Stimulated activated CD8-positive, alpha-beta memory T cell treated with anti-CD3 and anti-CD28 coated beads, Interleukin-7, amount 100 ng/mL, for 48 hours (primary cell): ENCODE measurements at places on chromosomes 1 and 21.

DNA sequence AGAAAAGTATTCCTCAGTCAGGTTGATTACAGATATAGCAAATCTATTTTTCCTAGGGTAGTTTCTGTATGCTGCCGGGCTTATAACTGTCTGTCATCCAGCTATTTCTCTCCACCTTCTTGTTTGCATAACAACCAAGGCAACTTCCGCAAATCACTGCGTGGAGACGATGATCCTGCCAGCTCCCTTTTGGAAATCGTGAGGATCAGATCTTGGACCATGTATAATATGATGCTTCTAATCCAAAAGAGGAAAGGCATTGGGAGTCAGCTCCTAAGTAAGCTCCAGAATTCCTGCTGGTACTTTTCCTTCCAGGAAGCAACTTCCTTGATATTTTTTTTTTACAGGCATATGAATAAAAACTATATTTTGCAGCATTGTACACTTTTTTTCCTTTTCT lies 445 bp upstream of the RGS4 start:
- DNase-seq, result no peak

GRCh38 chr1:101360506-101360905 lies 123.7 kb downstream of the S1PR1 start:
- no peak for DNase-seq

- peak; percentile 14 for DNase-seq
Measured at GRCh38 chr1:36384542-36385409, 948 bp downstream of the STK40 start.

- no peak for DNase-seq
Measured at GRCh38 chr1:47334765-47335435, 1.3 kb downstream of the CMPK1 start.

GRCh38 chr21:46207920-46208591 lies 20.5 kb downstream of the LSS start:
- no peak for DNase-seq

DNA sequence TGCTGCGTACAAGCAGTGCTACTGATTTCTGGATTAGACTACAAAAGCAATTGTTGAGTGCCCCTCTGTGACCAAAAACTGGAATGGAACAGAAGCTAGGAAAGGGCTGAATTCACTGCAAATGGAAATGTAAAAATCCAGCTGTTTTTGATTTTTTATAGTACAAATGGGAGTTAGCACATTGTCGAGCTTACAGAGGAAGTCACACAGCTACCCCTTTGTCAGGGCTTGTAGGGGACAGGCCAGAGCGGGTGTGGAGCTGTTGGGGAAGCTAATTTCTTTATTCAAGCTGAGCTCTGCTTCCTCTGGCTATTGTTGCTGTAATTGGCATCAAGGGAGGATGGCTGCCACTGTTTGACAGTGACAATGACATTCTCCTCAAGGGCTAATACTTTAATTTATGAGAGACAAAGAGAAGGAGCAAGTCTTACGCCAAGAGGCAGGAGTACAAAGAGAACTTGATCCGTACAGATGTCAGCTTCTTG lies 96.1 kb downstream of the SLC35F3 start:
- no peak for DNase-seq

DNA sequence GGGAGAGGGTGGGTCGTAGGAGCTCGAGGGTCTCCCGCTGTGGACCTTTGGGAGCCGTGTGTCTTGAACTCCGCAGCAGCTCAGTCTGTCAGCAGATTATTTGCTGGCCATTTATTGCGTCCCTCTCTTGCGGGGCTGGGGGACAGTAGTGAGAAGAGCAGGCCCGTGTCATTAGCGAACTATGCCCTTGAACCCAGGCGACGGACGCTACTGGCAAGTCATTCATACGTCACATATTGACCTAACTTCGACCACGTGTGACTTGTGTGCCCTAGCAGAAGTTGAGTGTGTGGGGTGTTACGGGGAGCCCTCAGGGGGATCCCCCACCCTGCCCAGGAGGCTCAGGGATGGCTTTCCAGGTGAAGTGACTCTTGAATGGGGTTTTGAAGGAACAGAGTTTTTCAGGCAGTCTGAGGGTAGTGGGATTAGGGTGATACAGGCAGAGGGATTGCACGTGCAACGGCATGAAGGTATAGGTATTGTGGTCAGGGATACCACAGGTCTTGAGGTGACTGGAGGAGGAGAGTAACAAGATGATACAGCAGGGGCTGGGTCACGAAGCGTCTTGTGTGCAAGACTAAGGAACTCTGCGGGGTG lies 13.0 kb downstream of the RCC1 start:
- DNase-seq, result no peak

DNA sequence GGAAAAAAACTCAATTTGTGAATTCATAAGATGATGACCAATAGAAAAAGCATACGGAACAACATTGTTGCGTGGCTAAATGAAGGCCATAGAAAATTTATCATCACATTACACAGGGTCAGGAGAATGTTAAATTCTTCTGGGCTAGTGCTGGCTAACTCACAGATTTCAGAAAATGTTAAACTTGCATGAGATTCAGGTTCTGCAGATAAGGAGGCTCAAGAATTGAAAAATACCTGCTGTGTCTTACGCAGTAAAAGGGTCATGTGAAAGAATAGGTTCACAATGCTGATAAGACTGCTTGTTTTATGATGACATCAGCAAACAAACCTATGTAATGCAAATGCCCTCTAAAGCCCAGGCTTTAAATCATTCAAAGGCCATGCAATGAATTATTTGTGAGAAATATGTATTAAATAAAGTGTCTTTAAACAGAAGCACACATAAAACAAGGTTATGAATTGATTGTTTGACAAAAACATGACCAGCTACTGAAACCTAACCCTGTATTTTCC lies 378.8 kb downstream of the USP25 start:
- DNase-seq, result no peak

- DNase-seq, result no peak
Measured at GRCh38 chr1:93369734-93370133, 24.0 kb downstream of the DR1 start.

- DNase-seq, result peak; percentile 31
Measured at GRCh38 chr21:41766883-41767605, at the start of gene RIPK4. TSS of gene RIPK4 (minus strand) at chr21:41767052. CDS start at chr21:41767041, 11 bp downstream.

DNA sequence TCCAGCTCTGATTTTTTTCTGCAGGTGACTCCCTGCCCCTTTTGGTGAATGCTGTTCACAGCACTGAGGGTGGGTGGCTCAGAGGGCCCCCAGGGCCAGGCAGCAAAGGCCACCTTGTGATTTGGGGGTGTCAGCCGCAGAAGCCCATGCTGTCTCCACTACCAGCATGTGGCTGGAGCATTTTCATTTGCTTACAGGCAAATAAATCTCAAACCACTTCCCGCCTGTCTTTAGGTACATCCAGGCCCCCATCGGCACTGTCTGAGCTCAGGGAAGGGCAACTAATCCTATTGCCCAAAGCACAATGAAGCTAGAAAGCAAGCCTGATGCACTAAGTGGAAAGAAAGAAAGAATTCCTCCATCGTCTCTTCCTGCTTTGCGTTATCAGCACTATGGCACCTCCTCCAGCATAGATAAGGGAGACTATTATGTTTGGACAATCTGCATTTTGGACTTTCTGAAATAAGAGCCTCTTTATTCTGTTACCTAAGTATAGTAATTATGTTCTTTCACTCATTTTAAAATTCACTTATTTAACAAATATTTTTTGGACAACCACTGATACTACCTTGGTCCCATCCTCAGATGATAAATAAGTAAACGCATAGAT lies 100.5 kb upstream of the TLR5 start:
- DNase-seq, result no peak

DNA sequence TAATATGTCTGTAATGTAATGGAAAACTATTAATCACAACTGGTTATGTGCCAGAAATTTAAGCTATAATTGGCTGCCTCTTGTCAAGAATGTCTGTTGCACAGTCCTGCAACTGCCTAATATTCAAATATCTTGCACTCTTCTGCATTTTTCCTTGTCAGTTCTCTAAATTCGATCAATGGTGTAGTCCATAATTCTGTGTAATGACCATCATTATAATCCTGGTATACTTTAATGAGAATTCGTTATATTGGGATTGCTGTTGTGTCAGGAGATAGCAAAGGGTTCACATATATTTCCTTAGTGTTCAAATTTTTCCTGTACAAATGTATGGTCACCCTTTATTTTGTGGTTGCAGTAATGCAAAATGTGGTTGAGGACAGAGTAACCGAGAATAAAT lies 4.8 kb downstream of the NTNG1 start:
- DNase-seq, result no peak

DNA sequence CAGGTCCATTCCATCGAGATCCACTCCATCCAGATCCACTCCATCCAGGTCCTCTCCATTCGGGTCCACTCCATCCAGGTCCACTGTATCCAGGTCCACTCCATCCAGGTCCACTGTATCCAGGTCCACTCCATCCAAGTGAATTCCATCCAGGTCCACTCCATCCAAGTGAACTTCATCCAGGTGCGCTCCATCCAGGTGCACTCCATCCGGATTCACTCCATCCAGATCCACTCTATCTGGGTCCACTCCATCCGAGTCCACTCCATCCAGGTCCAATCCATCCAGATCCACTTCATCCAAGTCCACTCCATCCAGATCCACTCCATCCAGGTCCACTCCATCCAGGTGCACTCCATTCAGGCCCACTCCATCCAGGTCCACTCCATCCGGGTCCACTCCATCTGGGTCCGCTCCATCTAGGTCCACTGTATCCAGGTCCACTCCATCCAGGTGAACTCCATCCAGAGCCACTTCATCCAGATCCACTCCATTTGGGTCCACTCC lies 157.4 kb downstream of the HUNK start:
- no peak for DNase-seq
